Renal pelvis (tissue), 12 donors: ENCODE measurements at places on chromosomes 3 and 15.
A peak's percentile ranks its signal among the peaks of the same experiment; 100 is the strongest.

DNA sequence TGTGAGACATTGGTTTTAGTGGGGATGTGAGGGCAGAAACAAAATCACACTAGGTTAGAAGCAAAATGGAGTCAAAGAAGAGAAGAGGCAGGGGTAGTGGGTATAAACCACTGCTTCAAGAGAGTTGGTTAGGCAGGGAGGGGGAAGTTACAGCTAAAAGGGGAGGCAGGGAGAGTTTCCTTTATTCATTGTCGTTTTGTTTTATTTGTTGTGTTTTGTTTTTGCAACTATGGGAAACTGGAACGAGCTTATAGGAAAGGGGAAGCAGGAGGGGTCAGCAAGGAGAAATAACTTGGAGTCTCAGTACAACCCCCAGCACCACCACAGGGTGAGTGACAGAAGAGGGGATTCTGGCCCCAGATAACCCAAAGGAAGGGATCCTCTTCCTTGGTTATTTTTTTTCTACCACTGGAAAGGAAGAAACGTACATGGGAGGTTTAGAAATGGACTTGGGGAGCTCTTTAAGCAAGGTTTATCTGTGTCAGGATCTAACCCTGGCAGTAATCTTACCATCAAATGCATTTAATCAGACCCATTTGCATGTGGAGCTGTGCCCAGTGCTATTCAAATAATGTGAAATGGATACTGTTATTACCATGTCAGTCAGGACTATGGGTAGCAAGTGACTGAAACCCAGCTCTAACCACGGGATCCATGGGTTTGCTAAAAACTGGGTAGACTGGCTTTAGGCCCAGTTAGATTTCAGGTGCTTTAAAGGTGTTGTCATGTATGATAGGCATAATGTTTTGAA, 68.7 kb downstream of the CCNL1 start:
- DNase-seq, result no peak

DNA sequence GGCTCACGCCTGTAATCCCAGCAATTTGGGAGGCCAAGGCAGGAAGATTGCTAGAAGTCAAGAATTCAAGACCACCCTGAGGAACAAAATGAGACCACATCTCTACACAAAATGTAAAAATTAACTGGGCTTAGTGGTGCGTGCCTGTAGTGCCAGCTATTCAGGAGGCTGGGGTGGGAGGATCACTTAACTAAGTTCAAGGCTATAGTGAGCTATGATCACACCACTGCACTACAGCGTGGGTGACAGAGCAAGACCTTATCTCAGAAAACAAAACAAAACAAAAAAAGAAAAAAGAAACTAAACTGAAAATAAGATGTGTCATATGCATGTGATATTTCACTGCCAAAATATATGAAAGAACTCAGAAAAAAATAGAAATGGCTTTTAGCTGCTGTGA, 243.3 kb upstream of the CCDC54 start:
- no peak for DNase-seq

GRCh38 chr3:156892701-156893100, 66.5 kb downstream of the LEKR1 start:
- no peak for DNase-seq

- peak; percentile 58 for DNase-seq
Observed at GRCh38 chr15:33729653-33730052, 238.6 kb upstream of the CHRM5 start.

DNA sequence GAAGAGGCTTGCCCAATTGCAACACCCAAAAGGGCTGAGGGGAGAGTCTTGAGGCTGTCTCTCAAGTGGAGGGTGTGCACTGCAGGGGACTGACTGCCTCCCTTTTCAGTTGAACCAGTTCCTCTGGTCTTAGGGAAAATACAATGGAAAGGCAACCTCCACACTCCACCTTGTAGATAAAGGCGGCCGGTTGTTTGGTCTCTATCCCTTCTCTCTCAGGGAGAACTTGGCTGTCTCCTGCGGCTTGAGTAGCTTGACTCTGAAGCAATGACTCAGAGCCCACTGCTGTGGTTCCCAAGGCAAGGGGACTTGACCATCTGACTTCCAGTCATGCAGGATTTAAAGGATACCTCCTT, 143.2 kb upstream of the UMPS start:
- no peak for DNase-seq

DNA sequence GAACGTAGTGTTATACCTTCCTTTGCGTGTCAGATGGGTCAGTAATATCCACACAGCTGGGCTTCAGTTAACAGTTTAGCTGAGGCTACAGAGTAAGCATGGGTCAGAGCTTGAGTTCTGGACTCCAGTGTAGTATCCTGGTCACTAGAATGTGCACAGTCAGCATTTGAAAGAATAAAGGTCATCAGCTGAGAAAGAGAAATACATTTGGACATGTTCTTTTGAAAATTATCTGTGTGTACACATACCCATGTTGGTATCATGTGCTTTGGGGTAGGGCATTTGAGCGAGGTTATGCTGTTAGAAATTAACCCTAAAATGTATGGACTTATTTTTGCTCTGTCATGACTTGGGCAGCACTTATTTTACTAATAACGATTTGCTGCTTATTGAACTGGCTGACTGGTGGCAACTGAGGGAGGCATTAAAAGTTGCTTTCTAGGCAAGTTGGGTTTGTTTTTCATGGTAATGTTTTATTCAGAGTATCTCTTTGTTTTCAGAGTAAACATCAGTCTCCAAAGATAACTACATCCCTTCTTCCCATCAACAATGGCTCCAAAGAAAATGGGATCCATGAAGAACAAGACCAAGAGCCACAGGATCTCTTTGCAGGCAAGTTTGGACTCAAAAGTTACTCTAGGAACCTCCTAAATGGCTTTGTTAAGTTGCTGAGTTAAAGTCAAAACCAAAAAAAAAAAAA, 16.4 kb downstream of the SNX1 start:
- no peak for DNase-seq

- DNase-seq, result no peak
Observed at GRCh38 chr15:28897861-28898585, 12.2 kb downstream of the APBA2 start.

GRCh38 chr3:132265028-132265427, 52.2 kb upstream of the ACP3 start:
- DNase-seq, result no peak

- DNase-seq, result no peak
Observed at GRCh38 chr3:184230603-184231528, 1.5 kb downstream of the VWA5B2 start.

- no peak for DNase-seq
Observed at GRCh38 chr3:142965581-142965980, 2.1 kb upstream of the PAQR9 start.

- DNase-seq, result no peak
Observed at GRCh38 chr3:187773233-187774184, 28.2 kb upstream of the BCL6 start.

DNA sequence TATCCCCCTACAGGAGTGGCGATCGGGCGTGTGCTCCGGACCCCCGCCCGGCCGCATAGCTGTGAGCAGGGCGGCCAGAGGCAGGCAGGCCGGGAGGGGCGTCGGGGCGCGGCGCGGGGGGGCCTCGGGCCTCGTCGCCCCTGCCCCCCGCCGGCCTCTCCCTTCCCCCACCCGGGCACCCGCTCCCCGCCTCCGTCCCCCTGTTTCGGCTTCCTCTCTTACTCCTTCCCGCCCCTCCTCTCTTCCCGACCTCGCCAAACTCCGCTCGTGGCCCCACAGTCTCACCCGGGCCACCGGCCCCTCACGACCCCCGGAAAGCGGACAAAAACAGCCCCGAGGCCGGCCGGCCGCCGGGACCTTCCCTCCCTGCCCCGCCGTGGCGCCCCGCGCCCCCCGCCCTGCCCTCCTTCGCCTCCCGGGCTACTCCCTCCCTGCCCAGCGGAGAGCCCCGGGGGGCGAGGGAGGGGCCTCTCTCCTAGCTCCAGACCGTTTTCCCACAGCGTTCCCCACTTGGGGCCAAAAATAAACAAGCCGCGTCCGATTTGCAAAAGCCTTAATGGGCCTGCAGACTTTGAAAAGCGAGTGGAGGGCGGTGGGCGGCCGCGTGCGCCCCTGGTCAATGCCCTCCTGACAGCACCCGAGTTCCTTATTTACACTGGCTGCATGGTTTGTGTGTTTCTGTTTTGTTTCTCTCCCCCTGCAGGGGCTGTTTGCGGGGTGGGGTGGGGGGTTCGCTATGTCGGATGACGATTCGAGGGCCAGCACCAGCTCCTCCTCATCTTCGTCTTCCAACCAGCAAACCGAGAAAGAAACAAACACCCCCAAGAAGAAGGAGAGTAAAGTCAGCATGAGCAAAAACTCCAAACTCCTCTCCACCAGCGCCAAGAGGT, 1.0 kb downstream of the UBE2E1 start:
- DNase-seq, result no peak

DNA sequence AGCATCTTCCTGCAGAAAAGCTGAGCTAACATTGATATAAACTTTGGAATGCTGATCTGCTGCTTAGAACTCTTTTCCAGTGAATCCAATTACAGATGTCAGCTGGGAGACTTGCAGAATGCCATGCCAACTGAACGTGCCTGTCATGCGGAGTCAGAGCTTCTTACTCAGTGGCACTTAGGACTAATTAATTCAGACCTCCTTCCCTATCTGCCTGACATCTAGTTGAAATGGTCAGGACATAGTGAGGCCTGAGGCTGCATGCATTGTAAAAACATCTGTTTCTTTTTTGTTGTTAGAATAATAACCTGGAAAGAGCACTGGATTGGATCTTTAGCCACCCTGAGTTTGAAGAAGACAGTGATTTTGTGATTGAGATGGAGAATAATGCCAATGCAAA, 112.6 kb downstream of the USP13 start:
- no peak for DNase-seq
